Stromal cell of bone marrow (primary cell): ENCODE measurements at places on chromosomes 7 and 10.
A peak's percentile ranks its signal among the peaks of the same experiment; 100 is the strongest.

- DNase-seq: no peak
Observed at GRCh38 chr7:141568227-141568626, 17.0 kb downstream of the AGK start.

GRCh38 chr7:125173571-125173970 is 243.9 kb upstream of the POT1 start:
- DNase-seq: no peak

DNA sequence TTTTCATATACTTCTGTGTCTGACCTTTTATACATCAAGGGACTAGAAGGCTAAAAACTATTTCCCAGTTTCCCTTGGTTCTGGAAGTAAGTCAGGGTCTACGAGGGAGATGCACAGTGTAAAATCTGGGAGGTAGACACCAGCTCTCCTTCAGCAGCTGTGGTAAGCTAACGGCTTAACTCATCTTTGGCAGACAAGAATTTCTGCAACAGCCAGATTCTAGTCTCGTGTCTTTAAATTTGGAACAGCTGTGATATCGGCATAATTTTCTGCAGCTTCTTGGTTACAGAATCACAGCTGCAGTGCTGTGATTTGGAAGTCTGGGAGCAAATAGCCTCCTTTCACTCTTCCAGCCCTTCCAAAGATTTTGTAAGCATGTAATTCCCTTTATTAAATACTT is 37.4 kb upstream of the ABCB4 start:
- DNase-seq: no peak

DNA sequence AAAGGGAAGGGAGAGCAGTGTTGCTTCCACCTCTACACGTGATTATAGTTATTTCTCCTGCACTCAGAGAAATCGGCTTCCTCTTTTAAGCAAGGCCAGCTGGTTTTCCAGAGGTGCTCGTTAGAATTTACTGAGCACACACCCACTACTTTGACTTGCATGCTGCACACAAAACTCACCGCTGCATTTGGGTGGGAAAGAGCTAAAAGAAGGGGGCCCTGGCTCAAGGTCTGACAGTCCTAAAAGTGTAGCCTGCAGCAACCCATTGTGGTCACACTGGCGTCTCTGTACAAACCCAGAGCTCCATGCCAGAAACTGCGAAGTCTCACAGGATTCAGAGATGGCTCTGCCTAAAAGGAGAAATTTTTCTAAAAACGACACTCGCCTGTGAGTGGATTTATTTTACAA is 133.7 kb downstream of the SLC25A13 start:
- DNase-seq: no peak

- no peak for DNase-seq
Observed at GRCh38 chr10:44460416-44460815, 75.5 kb upstream of the CXCL12 start.

GRCh38 chr7:109893231-109893630 is 1197.7 kb upstream of the LRRN3 start:
- no peak for DNase-seq

GRCh38 chr10:287026-287709 is 151.9 kb downstream of the ZMYND11 start:
- no peak for DNase-seq

GRCh38 chr10:4316161-4316810 is 509.7 kb upstream of the AKR1E2 start:
- peak; percentile 95 for DNase-seq

DNA sequence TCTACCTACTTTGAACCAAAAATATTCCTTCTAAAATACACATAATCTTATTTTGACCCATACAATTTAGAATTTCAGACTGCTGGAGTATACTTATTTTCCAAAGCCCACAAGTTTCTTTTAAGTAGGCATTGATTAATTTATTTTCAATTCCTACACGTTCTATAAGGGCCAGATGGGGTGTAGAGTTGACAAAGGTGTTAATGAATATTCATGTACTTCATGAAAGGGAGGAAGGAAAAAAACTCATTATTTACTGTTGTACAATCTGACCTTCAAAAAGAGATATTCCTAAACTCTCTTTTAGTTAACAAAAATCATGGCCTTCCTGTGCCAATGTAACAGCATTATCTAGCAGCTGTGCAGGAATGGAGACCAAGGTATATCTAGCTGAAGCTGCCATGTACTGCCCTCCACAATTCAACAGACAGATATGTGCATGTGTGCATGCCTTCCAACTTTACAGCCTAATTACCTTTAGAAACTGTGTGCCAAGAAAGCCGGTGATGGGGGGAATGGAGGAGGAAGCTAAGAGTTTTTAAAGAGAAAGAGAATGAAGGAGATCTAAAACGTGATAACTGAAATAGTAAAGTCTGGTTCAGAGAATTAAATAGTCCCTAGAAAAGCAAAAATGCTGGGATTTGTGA is 108.9 kb downstream of the UPF2 start:
- DNase-seq: no peak

DNA sequence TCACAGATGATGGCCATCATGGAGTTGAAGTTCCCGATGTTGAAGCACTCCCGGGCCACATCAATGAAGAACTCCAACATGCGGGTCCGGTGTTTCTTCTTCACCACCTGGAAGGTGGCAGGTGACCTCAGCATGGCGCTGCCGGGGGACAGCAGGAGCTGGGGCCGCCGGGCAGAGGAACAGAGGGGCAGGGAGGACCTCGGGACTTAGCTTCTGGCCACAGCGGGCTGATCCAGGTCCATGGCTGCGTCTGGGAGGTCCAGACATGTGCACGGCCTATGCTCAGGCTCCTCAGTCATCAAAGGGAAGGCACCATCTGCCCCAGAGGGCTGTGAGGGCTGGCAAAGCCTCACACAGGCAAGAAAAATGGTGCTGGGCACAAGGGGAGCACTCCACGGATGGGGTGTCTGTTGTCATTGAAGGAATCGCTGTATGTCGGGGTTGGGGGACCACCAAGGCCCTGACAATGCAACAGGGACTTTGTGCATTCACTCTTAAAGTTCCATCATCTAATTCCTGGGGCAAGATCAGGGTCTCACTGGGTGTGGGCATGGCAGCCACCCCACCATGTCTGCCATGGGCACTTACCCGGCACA is 60.9 kb downstream of the CSGALNACT2 start:
- no peak for DNase-seq

GRCh38 chr7:134660242-134660785 is 13.7 kb downstream of the BPGM start:
- DNase-seq: no peak

DNA sequence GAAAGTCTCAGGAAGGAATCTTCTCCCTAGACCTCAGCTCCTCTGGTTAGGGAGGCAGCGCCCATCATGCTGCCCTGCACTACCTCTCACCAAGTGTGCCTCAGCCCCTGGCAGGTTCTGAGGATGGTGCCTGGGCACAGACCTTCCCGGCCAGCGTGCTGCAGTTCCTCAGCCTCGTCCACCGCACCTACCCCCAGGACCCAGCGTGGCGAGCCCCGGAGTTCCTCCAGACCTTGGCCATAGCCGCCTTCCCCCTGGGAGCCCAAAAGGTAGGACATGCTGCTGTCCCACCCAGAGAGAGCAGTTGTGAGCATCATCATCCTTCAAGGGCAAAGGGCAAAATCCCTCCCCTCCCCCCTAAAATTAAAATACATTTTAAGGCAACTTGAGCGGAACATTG is 122.5 kb downstream of the LRRC18 start:
- no peak for DNase-seq

DNA sequence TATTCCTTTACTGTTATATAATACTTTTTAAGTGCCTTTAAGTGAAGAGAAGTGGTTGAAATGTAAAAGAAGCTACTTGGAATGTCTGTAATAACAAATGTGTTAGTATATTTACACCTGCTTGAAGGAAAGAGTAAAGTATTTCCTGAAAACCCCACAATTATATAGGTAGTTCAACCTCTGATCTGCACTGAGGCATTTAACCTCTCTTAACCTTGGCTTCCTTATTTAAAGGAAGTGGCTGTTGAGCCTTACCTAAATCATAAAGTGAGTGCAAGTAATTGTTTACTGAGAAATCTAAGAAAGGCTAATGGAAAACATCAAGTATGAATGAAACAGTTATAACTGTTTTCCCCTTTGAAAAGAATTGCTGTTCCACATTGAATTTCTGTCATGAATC is 294.5 kb downstream of the ADK start:
- DNase-seq: no peak

DNA sequence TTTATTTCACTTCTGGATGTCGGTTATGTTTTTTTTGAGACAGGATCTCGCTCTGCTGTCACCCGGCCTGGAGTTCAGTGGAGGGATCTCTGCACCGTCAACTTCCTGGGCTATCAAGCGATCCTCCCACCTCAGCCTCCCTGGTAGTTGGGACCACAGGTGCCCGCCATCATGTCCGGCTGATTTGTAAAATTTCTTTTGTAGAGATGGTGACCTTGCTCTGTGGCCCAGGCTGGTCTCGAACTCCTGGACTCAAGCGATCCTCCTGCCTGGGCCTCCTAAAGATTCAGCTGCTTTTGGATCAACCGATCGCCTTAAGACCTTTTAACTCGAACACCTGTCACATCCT is 606 bp upstream of the RABGEF1 start:
- DNase-seq: no peak

GRCh38 chr7:37354656-37355131 is 94.0 kb downstream of the ELMO1 start:
- peak; percentile 63 for DNase-seq

DNA sequence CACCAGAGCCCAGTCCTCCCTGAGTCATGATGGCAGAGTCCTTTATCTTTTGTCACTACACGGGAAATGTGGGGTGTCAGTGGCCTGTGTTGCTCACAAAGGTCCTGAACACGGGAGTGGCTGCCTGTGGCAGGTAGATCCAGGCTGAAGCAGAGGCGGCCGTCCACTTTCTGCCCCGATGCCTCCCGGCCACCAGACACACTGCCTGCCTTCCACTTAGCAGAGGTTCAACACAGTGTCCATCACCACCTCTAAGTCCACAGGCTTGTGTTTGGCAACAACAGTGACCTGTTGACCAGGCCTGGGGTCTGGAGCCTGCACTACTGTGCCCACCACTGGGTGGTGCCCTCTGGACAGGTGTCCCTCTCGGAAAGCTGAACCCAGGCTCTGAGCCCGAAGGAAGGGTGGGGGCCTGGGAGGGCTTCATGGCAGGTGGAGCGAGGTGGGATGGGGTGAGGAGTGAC is 49.9 kb upstream of the CAMK2B start:
- no peak for DNase-seq

- no peak for DNase-seq
Observed at GRCh38 chr10:98589007-98589406, 142.3 kb upstream of the HPS1 start.

GRCh38 chr10:10730471-10731043 is 287.1 kb upstream of the CELF2 start:
- no peak for DNase-seq

GRCh38 chr10:133276435-133277201 is at the start of gene ADAM8:
ADAM8 (minus strand) TSS chr10:133276868; CDS start chr10:133276817, 51 bp downstream.
- DNase-seq: no peak
